ENCODE measurements at places on chromosomes 5 and 9.

DNA sequence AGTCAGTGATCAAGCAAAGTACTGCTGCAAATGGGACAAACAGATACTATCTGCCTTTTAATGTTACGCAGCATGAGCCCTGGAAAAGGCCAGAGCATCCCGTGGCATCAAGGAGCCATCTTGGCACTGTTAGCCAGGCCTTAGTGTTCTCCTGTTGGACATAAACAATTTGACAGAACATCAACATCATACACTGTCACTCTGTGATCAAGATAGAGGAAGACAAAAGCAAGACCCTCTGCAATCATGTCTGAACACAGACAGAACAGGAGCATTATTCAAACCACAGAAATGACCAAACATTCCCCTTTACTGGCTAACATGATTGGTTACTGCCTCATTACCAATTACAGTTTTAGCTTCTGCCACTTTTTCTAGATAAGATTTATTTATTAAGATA lies 21.2 kb upstream of the ROPN1L start:
- DNase-seq: no peak

GRCh38 chr5:109939116-109939682 lies 249.5 kb downstream of the MAN2A1 start:
- DNase-seq: no peak

GRCh38 chr9:3401221-3401954 lies 124.4 kb downstream of the RFX3 start:
- DNase-seq: no peak

GRCh38 chr5:105952875-105953274 lies 1717.9 kb downstream of the EFNA5 start:
- no peak for DNase-seq

DNA sequence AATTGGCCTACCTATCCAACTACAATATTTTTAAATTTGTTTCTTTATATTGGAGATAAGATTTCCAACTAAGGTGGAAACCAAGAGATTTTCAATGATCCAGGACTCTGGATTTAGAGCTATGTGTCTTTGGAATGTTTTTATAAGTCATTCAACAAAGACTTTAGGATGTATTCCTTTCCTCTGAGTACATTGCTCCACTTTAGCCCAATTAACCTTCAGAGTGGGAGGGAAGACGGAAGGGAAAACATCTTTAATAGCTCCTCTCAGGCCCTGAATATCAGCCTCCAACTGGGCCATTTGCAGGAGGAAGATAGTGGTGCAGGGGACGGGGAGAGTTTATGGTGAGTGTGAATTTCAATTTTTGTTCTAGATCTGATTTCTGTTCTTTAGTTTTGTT lies 239.2 kb downstream of the PIK3R1 start:
- DNase-seq: no peak

DNA sequence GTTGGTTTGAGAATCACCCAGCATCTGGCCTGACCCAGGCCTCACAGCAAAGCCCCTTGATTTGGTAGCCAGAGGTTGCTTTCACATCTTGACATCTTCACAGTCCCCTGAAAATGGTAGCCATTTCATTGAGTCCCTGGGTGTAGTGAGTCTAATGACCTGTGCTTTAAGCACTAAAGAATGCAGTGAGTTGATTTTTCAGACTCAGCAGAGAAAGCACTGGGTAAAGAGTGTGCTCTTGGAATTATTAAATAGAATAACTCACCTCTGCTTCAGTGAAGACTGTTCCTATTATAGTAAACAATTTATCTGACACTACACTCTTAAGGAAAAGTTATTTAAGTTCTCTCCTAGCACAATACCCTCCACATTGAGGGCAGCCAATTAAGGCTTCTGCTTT lies 56.2 kb downstream of the PTCD2 start:
- DNase-seq: no peak

GRCh38 chr9:22308177-22308576 lies 138.4 kb upstream of the DMRTA1 start:
- no peak for DNase-seq

GRCh38 chr5:170262061-170263045 lies 29.6 kb downstream of the C5orf58 start:
- no peak for DNase-seq

- DNase-seq: no peak
Measured at GRCh38 chr9:98117984-98118639, 910 bp downstream of the TRIM14 start.

DNA sequence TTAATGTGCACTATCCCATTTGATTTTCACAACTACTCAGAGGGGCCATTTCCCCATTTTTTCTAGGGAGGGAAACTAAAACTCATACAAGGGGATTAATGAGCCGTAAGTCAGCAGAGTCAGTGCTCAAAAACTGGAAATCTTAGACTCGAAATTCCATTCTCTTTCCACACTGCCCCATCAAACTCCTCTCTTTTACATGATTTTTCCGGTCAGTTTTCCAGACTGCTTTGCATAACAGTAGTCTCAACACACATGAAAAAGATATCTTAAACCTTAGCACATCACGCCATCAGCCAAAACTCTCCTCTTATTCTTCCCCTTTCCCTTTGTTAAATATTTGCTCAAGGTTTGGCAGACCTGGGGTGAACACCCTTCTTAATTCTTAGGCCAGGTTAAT lies 332.0 kb downstream of the RFX3 start:
- no peak for DNase-seq

DNA sequence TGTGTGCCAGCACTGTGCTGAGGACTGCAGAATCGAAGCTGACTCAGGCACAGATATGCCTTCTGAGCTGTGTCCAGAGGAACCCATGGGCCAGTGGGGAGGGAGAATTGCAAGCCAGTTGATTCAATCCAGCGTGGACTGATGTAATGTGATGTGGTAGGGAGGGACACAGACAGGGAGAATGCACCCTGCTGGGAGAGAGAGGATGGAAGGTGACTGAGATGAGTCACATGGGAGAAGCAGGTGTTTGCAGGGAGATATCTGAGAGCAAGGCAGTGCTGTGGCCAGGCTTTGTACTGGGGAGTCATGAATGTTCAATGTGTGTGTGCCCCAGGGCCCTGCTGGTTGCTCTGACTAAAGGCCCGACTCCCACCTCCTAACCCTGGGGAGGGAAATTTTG lies 75.7 kb downstream of the IRX1 start:
- DNase-seq: no peak

DNA sequence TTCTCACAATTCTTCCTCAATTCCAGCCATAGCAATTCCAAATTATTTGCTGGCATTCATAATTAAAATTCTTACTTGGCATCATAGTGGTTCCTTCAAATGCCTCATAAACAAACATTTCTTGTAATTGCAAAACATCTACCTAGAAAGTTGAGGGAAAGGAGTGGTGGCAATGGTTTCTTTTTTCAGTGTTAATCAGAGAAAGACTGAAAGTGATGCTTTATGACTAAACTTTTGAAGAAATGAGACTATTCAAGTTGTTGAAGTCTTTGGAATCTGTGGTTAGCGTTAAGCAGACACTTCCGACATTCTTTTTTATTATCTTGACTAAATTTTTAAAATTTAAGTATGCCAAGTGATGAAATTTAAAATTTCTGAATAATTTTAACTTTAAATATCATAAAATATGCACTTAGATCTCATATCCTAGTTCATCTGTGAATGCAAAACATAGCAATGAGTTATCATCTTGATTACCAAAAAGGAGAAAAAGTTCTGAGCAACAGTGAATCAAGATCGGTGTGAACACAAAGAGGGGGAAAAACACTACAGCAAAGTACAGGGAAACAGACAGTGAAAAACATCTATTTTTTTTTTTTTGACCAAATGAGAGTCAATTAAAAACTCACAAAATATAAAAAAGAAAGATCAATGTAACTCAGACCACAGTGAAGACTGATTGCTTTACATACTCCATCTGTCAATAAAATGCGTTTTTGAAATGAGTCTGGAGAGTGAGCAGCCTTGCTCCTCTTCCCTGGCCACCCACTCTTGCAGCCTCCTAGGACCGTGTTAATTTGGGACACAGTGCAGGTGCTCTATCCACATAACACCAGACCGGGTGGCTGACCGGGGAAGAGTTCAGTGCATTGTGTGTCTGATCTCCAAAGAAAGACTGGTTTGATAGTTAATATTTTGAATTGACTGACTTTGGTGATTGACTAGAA lies 20.6 kb upstream of the IL7R start:
- DNase-seq: no peak

- DNase-seq: no peak
Measured at GRCh38 chr5:173741729-173742431, 125.4 kb upstream of the BOD1 start.

DNA sequence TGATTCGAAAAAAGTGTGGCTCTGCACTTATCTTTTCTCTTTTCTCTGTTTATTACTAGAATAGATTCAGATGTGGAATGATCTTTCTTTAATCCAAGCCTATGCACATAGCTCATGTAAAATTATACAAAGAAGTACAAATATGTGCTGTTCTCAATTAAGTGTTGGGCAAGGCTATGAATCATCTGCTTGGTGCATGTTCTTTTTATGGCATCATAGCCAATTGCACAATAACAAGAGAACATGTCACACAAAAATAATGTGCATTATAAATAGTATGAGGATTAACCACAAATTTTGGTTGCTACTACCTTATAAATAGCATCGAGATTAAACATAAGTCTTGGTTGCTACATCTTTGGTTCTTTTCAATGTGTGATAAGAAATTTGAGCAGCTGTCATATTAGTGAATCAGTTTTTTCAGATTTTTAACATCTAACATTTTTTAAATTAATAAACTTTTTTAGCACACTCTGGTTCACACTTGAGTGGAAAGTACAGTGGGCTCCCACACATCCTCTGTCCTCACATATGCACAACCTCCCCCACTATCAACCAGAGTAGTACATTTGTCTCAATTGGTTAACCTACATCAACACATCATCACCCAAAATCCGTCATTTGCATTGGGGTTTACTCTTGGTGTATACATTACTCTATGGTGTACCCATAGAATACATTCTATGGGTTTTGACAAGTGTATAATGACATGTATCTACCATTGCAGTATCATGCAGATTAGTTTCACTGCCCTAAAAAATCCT lies 6.8 kb upstream of the RECK start:
- DNase-seq: no peak

DNA sequence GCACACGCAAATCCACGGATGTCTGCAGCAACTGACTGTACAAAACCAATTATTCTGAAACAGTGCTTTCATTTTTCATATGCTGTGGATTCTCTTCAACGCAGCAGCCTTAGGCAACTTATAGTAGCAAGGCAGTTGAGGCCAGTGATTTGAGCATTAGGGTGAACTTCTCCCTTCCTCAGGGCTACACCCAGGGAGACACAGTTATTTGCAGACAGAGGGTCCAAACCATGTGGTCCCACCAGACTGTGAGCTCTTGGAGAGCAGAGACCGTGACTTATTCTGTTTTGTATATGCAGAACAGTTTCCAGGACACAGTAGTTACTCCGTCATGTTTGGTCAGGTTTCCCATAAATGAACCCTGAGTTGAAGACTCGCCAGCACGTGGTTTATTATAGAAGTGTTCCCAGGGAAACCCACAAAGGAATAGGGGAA lies 19.0 kb upstream of the WHRN start:
- no peak for DNase-seq

- DNase-seq: no peak
Measured at GRCh38 chr5:160271396-160271795, 41.0 kb downstream of the CCNJL start.

DNA sequence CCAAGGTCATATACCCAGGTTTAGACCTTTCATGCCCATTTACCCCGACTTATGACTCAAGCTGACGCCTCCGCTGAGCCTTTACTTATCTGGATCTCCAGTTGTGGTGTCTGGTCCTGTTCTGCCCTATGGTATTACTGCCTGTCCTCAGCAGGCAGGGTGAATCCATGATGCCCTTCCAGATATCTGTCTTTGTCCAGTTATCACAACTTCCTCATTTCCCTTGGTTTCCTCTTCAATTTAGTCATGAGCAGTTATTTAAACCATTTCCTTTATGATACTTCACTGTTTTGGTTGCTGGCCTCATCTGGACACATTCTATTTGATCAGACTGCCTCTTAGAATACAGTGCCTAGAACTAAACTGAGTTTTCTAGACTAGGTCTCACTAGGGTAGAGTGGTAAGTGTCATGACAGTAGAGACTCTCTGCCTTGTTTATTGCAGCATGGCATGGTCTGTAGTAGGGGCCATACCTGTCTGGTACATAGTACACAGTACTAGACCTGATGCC lies 93.3 kb downstream of the MELK start:
- DNase-seq: no peak

- no peak for DNase-seq
Measured at GRCh38 chr9:133739408-133740280, 1.5 kb upstream of the SARDH start.

GRCh38 chr5:139838381-139839197 lies 43.0 kb downstream of the PSD2 start:
- DNase-seq: no peak

DNA sequence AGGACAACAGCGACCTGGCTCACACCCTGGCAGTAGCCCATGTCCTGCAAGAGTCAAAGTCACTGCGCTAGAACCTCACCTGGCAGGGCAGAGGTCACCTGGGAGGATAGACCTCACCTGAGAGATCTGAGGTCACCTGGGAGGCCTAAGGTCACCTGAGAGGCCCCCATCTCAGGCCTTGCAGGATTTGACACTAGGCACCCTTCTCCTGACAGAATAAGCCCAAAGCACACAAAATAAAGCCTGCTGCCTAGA lies 75.2 kb upstream of the SPTLC1 start:
- no peak for DNase-seq

DNA sequence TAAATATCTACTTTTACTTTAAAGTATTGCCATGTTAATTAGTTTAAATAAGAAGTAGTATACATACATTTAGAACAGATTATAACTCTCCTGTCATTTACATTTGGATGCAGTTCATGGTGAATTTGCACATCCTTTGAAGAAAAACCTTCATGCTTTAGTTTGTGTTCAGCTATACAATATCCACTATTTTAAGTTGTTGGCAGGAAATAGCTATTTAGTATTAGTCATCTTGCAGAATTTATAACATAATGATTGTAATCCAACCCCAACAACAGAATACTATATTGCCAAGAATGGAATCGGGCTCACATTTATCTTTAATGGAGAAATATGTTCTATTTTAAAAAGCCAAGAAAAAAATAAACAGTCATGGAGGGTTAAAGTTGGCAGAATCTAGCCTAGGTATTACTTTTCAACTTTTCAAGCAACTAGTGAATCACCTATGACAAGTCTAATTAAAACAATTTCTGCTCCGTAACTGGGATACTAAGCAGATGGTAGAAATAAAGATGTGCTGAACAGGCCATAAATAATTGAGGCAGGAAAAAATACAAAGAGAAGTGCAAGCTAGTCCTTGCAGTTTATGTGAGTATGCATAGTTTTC lies 1170.6 kb upstream of the NUDT12 start:
- DNase-seq: no peak

DNA sequence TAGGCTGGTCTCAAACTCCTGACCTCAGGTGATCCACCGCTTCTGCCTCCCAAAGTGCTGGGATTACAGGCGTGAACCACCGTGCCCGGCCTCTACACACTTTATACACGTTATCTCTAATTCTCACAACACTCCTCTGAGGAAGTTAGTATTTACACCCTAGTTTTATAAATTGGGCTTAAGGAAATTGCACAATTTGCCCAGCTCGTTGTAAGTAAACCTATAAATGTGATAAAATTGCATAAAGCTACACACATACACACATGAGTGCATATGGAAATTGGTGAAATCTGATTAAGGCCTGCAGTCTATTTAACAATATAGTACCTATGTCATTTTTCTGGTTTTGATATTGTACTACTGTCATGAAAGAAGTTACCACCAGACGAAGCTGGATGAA lies 4.4 kb upstream of the SLC4A9 start:
- DNase-seq: no peak

GRCh38 chr5:117302949-117303348 lies 728.3 kb upstream of the SEMA6A start:
- DNase-seq: no peak
